Muscle of arm (tissue), 14 donors: ENCODE measurements at places on chromosomes 12 and 14. TPM values are rescaled to one million over a fixed set of nuclear protein-coding genes. Genes with fewer than 3 reads are reported as not detected.
A peak's percentile ranks its signal among the peaks of the same experiment; 100 is the strongest.

The CLEC4D gene
- polyA plus RNA-seq: not detected

The EIF5 gene
- polyA plus RNA-seq: 216 TPM

The SOAT2 gene
- polyA plus RNA-seq: 0.20 TPM

The NINJ2 gene
- 3.4 TPM for polyA plus RNA-seq

The OR6C6 gene
- polyA plus RNA-seq: not detected

The RFLNA gene
- 10.7 TPM for polyA plus RNA-seq

The IL22 gene
- polyA plus RNA-seq: not detected

The TMTC2 gene
- 16.6 TPM for polyA plus RNA-seq

The CLEC6A gene
- polyA plus RNA-seq: not detected

The SDR9C7 gene
- 0.24 TPM for polyA plus RNA-seq

The MRPL52 gene
- polyA plus RNA-seq: 61.1 TPM

The SCN8A gene
- 2.0 TPM for polyA plus RNA-seq

DNA sequence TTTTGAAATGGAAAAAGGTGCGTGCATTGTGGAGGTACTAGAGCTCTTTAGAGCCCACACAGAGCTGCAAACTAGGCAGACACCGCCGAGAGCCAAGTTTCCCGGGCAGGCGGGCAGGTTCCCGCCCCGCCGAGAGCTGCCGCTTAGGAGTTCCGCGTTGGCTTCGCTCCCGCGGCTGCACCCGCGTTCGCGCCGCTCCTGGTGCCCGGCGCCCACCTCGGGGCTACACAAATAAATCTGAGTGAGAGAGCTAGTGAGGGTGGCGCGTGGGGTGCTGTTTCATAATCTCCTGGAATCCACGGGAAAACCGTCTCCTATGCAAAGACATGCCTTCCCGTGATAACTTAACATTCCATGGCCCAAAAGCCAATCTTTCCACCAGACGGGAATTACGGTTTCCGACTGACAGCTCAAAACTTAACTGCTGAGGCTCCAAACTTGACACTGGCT lies 645 bp downstream of the KITLG start:
- DNase-seq: peak; percentile 52

DNA sequence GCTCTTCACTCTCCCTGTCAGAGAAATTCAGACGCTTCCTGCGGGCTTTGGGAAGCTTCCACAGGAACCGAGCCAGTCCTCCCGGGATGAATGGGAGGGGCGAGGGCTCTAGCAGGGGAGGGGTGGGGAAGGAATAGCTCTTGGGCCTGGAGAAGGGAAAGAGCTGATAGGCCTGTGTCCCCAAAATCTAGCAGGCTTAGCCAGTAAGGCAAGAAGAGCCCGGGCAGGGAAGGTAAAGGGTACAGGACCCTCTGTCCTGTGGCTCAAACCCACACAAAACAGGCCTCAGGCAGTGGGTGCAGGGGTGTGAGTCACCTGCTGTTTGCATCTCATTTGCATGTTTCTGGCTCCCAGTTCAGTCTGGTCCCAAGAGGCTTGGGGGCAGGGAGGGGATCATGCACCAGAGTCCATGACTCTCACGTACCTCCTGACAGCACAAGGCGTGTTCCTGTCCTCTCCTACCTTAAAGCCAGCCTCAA lies 8.7 kb upstream of the SMUG1 start:
- DNase-seq: no peak

DNA sequence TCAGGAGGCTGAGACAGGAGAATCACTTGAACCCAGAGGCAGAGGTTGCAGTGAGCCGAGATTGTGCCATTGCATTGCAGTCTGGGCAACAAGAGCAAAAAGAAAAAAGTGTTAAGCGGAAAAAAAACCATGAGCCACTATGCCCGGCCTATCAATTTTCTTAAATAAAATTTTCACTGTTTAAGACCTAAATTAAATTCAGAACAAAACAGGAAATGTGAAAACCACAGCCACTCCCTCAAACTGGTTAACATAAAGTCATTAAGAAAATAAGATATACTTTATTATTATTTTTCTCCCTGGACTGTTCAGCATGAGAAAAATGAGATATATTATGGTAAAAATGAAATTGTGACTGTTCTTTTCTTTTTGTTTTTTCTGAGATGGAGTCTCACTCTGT lies 44.6 kb upstream of the GCH1 start:
- DNase-seq: no peak

DNA sequence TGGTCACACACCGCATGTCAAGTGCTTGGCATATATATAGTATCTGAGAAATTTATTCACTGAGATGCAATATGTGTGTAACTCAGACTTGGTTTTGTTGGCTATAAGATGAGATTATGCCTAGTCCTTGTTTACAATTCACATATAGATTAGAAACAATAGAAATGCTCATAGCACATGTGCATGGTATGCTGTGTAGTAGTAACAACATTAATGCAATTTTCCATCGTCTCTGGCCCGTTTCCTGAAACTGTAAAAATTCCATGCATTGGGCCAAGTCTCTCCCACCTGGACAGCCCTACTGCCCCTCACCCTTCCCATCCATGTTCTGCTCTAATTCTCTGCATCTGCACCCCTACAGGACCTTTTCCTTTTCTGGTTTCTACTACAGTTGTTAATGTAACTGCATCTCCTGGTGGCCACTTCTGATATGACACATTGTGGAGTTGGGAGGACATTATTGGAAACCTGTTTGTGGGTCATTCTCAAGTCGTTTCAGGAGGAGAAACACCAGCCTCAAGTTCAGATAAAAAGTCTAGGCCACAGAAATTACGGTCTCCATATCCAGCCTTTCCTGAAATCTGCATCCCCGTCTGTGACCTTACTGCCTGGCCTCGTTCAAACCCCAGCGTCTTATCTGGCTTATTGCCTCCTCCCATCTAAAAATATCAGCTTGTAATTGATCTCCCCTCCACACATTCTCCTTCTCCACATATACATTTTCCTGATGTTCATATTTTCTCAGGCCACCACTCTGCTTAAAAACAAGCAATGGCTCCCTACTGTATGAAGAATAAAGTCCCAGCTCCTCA lies 37.5 kb downstream of the EMP1 start:
- DNase-seq: peak; percentile 75

DNA sequence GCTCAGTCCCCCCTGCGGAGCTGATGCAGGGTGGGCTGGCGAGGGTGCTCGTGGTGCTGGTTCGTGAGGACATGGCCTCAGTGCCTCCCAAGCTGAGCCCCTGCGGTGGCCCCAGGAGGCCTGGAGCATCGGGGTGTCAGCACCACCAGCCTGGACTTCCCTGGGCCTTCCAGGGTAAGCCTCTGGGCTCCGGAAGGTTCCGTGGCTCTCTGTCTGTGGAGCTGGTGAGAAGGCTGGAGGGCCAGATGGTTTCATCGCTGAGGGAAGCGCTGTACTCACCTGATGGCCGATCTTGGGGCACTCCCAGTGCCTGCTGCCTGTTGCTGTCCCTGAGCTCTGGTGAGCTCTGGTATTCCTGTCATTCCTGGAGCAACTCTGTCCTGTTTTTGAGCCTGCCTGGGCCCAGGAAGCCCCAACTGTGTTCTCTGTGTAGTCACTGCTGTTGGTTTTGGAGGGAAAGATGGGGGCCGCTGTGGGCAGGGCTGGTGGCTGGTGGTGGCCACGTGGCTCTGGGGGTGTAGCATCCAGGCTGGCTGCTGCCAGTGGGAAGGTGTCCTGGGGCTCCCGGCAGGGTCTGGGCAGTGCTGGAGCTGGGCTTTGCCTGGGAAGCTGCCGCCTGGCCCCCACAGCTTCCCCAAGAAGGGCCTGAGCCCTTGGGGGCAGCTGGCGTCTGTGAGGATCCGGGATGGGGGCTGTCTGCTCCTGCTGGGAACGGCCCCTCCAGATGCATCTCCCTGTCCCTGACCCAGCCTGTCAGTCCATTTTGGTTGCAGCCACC lies 18.3 kb downstream of the MTA1 start:
- no peak for DNase-seq

GRCh38 chr14:20428010-20428365 lies 8.0 kb downstream of the KLHL33 start:
- no peak for DNase-seq

DNA sequence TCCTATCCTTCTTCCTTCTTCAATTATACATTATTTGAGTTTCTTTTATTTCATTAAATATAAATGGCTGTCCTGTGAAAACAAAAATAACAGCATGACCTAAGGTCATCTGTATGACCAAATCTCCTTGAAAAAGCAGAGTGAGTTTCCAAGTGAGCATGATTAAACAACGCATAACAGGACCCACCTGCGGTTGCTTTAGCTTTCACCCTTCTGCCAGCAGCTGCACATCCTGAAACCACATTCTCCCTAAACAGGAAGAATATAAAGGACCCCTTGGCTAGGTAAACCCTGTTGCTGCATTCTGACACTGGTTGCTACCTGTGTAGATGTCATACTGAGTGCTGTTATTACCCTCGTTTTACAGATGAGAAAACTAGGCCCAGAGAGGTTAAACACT lies 42.8 kb upstream of the CPM start:
- DNase-seq: no peak

DNA sequence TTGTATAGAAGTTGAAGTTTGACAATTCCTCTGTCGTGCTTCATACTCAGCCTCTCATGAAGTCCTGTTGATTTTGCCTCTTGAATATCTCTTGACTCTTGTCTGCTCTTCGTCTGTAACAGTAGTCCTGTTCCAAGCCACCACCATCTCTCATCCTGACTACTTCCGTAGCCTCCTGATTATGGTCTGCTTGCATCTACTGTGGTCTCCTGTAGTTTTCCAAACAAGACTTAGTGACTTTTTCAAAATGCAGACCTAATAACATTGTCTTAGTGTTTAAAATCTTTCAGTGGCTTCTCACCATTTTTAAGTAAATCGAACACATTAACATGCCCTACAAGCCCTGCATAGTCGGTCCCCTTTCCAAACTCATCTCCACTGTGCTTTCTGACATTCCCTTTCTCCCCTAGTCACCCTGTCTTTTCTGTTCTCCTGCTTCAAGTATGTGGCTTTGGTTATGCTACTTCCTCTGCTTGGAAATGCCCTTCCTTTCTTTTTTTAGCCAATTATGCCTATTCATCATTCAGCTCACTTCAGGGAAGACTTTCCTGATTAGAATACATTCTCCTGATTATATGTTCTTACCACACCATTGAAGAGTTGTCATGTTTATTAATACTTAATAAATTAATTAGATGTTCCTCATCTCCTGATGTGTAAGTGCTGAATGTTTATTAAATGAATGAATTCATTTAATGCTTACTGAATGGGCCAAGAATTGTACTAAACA lies 2.0 kb downstream of the SCYL2 start:
- DNase-seq: peak; percentile 0

DNA sequence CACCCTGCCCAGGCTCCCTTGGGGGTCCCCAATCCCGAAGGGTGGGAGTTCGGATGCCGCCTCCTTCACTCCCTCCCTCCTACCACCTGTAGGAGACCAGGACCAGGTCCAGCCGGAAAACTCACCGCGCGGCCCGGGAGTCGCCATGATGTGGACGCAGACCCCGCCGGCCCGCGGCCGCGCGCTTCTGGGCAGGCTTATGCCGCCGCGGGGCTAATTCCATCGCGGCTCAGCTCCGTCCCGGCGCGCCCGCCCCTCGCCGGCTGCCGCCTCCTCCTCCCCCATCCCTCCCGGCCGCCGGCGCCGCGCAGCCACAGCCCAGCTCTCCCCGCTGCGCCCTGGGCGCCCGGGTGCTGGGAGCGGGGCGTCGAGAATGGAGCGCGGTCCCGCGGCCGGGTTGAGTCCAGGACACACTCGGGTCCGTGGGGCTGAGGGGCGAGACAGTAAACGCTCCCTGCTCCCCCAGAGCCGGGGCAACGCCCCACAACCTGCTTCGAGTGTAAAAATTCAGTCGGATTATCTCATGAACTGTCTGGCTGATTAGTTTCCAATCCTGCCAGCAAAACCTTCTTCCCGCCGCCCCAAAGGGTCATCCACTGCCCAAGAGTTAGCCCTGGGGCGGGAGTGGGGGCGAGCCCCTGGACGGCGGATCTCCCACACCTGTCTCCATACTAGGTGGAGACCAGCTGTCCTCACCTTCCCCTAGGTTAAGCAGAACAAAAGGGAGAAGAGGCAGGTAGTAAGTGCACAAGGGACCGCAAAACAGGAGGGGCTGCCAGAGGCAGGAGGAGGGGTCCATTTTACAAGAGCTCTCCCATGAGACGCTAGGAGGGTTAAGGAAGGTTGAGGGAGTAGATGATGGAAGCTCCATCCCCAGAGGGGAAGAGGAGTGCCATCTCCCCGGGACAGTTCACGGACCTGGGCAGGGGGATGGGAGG lies at the start of gene ANO2:
Gene ANO2, minus strand, starts transcription at position 189 of the 938 bp plus-strand sequence. Its CDS starts 42 bp downstream, at position 147.
- peak; percentile 16 for DNase-seq

- no peak for DNase-seq
These were observed 451.9 kb upstream of the NOVA1 start for GRCh38 chr14:27049701-27050100.

GRCh38 chr12:104463368-104463767 lies 6.6 kb downstream of the CHST11 start:
- DNase-seq: no peak

- no peak for DNase-seq
These were observed 78.6 kb downstream of the POLR3B start for GRCh38 chr12:106436164-106436563.

DNA sequence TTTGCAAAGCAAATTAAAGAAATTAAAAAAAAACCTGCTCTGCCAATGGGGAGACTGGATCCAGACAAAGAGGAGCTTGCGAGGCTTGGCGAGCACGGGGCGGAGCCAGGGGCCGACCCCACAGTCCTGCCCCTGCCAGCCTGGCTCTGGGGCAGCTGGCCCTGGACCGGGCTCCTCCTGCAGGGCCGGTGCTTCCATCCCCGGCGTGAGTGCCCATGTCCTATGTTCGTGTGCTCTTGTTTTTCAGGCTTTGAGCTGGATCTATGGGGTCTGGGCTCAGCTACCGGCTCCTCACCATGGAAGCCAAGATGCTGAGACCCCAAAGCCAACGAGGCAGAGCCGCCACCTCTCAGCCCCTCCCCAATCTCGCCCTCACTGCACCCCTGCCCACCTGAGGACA lies 176.8 kb downstream of the KIF26A start:
- DNase-seq: no peak

- peak; percentile 80 for DNase-seq
These were observed 657.5 kb upstream of the TBX3 start for GRCh38 chr12:115341442-115341841.

DNA sequence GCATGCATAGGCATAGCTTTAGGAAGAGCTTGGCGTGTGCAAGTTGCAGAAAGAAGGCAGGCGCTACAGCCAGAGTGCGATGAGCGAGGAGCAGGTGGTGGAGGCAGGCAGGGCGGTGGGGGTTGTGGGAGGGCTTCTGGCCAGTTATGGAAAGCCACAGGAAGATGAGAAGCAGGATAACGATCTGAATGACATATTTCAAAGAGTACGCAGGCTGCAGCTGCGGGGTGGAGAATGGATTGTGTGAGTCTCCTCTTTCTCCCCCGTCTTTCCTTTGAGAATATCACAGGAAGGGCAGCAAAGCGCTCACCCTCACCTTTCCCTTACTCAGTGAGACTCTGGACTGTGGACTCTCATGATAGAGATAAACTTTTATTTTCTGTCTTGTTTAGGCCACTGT lies 48.7 kb upstream of the PLXNC1 start:
- peak; percentile 52 for DNase-seq

DNA sequence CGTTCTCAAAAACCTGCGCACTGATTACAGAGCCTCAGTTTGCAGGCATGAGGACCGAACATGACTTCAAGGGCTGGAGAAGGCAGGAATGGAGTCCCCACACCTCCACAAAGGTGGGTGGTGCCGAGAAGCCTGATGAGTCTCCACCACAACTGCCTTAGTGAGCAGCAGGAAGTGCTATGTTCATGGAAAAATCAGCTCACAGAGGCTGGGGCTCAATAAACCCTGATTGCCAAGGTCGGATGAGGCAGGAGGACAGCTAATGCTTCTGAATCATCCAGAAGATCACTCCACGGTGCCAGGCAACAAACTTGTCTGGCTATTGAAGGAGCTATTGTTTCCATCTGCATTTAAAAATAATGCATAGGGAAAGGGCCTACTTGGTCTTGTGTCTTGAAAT lies 31.1 kb downstream of the APPL2 start:
- DNase-seq: no peak

- no peak for DNase-seq
These were observed 52.2 kb upstream of the CD163 start for GRCh38 chr12:7555752-7556151.
